Activated CD8-positive, alpha-beta T cell treated with anti-CD3 and anti-CD28 coated beads, Interleukin-2, amount 10 ng/mL, durations not matched to agents 7 days and 5 days (primary cell): ENCODE measurements at places on chromosomes 2 and 18. TPM values are rescaled to one million over a fixed set of nuclear protein-coding genes. Genes with fewer than 3 reads are reported as not detected.

DNA sequence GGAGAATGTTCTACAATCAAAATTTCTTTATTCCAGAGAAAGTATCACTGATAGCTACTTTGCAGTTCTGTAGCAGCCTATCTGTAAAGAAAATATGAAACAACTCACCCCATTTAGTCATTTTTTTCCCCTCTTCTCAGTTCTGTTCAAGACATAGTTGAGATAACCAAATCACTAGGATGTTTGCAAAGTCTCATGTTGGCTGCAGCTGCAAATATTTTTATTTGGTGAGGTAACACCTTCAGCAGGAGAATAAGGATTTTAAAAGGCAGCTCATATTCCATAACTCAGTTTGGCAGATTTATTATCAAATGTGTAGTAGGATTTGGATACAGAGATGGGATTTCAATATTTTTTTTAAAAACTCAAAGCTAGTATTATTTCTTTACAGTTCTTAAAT is 41.0 kb downstream of the HNRNPLL start:
- no peak for DNase-seq

DNA sequence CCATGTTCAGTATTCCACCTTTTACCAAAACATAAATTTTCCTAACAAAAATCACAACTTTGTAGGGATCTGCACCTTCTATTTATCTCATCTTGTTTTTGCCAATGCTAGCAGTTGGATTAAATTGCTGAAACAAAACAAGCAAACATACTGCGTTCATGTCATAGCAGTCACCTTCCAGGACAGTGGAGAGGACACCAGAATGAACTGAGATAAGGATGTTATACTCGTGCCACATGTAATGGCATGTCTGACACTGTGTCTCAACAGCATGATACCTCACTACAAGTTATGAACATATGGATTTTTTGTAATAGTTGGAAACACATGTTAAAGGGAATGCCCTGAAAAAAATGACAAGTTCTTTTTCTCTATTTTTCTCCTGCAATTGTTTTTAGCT is 245.3 kb downstream of the XIRP2 start:
- DNase-seq = no peak

- DNase-seq = no peak
Measured at GRCh38 chr2:221137385-221137784, 434.7 kb downstream of the EPHA4 start.

TUBA3E gene
- not detected for total RNA-seq

- no peak for DNase-seq
Measured at GRCh38 chr2:188573453-188573852, 281.8 kb downstream of the GULP1 start.

GRCh38 chr18:13500227-13500865 is 226.0 kb downstream of the FAM210A start:
- peak; percentile 34 for DNase-seq

GRCh38 chr2:113187771-113188170 is 14.0 kb downstream of the PSD4 start:
- DNase-seq = no peak

DNA sequence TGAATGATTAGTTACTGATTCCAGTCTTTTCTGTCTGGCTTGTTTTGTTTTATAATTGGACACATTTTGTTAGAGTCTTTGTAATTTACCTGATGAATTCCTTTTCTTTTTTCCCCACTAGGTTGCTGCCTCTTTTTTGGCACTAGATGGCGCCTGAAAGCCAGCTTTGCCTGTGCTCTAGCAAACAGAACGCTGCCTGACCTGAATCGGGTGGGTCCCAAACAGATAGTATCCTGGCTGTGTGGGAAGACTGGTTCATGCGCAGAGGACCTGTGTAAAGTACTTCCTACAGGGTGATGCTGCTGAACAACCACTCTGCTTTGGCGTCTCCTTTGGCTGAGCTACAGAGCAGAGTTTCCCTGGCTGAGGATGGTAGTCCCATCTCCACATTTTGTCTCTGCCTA is 288.2 kb downstream of the IKZF2 start:
- DNase-seq = peak; percentile 48

CMPK2 gene
- 90.8 TPM for total RNA-seq

DNA sequence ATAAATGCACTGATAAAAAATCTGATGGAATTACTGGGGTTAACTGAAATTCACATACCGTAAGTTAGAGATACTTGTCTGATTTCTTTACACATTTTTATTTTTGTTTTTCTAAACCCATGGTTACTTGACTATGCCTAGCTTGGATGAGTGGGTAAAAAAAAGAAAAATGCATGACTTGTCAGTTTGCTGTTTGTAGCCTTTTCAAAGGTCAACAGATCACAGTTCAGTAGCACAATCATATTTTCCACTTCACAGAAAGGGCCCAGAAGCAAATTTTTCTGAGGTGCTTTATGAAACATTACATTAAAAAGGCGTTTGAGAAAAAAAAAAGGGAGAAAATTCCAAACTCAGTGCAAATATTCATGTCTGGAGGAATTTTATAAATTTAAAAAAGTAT is 16.4 kb downstream of the SLC16A14 start:
- no peak for DNase-seq

DNA sequence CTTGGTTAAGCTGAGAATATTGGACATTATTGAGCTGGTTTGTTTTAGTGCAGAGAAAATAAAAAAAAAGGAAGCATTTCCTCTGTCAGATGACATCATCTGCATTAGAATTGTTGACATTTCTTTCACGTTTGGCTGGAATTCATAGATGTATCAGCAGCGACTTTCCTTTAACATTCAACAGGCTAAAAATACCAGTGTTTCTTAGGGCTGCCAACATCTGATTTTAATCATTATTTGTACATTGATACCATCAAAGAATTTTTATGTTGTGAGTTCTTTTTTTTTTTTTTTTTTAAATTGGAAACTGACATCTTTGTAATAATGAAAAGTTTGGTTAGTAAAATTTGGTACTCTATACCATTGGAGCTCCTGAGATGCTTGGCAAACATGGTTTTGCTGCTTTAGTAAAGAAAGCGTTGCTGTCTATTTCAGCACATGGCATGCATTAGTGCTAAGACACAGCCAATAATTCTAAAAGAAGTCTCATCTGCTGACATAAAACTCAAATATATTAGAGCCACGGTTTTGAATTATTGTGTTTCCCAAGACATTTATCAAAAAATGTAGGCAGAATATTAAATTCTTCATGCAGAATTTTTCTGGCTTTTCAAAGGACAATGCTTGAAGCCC is 33.6 kb downstream of the GTF2A1L start:
- DNase-seq = no peak
